ENCODE measurements at places on chromosomes 11 and 22.

- no peak for DNase-seq
Measured at GRCh38 chr11:45754261-45754709, 50.7 kb upstream of the SLC35C1 start.

GRCh38 chr11:12689029-12689755 lies 15.0 kb downstream of the TEAD1 start:
- DNase-seq = no peak

- DNase-seq = peak; percentile 51
Measured at GRCh38 chr11:45102810-45103621, 43.4 kb upstream of the PRDM11 start.

DNA sequence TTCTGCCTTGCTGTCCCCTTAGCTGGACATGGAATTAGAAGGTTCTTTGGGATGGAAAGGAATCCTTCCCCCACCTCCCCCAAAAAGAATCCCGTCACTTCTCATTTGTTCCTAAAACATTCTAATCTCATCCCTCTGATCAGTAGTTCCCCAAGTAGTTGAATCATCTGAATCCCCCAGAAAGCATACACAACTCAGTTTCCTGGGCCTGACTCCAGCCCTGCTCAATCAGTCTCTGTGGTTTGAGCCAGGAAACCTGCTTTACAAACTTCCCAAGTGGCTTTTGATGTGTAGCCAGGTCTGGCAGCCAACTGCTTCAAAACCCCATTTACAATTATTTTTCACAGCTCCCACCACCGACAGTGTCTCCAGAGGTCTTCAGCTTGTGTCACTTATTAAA lies 20.2 kb downstream of the C22orf31 start:
- no peak for DNase-seq

- DNase-seq = peak; percentile 98
Measured at GRCh38 chr11:113591117-113591516, 115.0 kb downstream of the TMPRSS5 start.

- no peak for DNase-seq
Measured at GRCh38 chr11:70091638-70092037, 13.5 kb downstream of the ANO1 start.

GRCh38 chr11:118219732-118220131 lies 5.1 kb downstream of the JAML start:
- no peak for DNase-seq

GRCh38 chr22:43388420-43388851 lies 23.4 kb upstream of the MPPED1 start:
- peak; percentile 83 for DNase-seq

- no peak for DNase-seq
Measured at GRCh38 chr11:28054821-28055220, 53.1 kb downstream of the KIF18A start.

GRCh38 chr11:16293204-16293681 lies 63.1 kb downstream of the SOX6 start:
- no peak for DNase-seq

DNA sequence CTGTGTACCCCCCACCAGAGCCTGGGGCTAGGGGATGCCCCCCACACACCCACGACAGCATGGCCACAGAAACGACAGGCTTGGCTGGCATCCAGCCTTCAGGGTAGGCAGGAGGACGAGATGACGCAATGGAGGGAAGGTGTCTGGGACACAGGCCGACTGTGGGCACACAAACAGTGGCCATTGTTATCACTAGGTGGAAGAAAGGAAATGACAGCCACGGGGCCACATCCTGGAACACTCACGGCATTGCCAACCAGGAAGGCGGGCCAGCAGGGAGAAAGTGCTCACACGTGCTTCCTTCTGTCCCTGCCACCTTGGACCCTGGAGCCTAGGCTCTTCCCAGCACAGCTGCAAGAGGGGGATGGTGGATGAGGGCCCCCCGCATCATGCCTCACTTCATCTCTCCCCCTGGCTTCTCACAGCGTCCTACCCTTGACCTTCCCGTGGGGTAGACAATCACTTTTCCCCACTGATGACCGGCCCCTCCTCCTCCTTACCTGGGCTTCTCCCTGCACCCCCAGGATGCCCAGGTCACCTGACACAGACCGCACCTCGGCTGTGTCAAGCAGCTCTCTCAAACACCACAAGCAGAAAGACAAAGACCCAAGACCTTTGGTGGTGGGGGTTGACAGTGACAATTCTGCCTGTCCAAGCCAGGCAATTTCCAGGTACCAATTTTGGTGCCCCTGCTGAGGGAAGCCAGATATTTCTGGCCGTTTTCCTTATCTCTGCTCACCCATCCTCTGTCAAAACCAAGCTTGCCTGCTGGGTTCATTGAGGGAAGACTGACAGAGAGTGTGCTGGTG lies 8.6 kb downstream of the PLA2G6 start:
- no peak for DNase-seq

- DNase-seq = no peak
Measured at GRCh38 chr11:44472916-44473315, 92.5 kb upstream of the CD82 start.

GRCh38 chr11:62390722-62391121 lies 28.1 kb upstream of the SCGB1A1 start:
- DNase-seq = no peak

DNA sequence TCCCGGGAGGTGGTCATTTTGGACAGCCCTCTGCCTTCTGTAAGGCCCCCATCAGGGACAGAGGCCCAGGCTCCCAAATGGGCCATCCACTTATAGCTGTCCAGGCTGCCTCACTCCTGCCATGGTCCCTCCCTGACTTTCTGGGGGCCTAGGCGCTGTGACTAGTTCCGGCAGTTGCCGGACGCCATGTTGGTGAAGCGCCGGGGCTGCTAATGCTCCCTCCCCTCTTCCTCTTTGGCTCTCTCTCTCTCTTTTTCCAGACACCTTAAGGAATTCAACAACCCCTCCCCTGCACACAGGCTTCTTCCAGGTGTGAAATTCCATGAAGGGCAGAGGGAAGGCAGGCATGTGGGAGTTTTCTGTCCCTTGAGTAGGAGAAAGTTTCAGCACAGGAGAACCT lies 445.6 kb downstream of the SOX6 start:
- no peak for DNase-seq

- DNase-seq = no peak
Measured at GRCh38 chr11:19525714-19526113, 186.9 kb upstream of the NAV2 start.

DNA sequence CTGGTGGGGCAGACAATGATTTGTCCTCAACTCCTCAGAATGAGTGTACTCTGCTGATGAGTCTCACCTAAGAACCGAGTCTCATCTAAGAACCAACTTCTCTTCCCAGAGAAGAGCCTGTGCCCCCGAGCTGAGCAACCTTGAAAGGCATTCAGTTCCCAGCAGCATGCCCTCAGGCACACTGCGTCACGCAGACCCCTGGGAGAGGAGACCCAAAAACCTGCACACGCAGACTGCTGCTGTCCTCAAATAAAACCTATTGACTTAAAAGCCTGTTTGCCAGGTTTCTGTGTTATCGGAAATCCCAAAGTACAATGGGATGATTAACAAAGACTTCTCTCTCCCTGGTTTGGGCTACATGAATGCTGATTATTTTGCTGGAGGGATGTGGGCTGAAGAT lies 121.2 kb downstream of the C11orf58 start:
- no peak for DNase-seq

Data from BE2C (cell line).